Cortex of kidney (tissue), 1 donor: ENCODE measurements at places on chromosomes 1 and 21.

GRCh38 chr1:208170252-208170651 is 73.9 kb downstream of the PLXNA2 start:
- no peak for DNase-seq

GRCh38 chr1:151705753-151706463 is 10.7 kb downstream of the CELF3 start:
- DNase-seq: no peak

DNA sequence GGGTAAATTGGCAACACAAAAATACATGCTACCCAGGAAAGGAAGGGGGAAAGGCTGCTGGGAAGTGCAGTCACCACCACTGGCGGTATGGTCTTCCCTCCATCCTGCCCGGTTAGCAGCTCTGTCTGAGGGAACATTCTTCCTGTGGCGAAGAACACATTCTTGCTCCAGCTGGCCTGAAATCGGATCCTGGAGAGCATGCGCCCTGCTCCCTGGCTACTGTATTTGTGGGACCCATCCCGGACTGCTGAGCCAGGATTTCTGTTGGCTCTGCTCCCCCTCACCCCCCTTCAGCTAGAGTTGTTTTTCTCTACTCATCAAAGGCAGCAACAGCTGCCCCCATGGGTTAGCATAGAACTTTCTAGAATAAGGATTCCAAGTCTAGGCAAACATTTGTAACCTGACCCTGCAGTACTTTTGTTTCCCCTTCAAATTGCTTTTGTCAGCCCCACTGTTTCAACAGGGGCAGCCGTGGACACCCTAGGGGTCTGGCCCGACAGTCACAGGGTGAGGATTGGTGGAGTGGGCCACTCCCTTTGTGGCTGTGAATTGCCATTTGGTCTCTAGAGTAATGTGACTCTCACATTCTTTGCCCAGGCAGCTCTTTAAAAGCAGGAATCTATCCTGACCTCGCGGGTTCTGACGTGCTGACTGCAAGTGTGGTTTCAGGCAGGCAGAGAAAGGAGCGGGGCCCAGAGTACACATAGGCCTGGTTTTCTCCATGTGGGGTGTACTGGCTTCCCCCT is 157.7 kb downstream of the TOMM20 start:
- no peak for DNase-seq

DNA sequence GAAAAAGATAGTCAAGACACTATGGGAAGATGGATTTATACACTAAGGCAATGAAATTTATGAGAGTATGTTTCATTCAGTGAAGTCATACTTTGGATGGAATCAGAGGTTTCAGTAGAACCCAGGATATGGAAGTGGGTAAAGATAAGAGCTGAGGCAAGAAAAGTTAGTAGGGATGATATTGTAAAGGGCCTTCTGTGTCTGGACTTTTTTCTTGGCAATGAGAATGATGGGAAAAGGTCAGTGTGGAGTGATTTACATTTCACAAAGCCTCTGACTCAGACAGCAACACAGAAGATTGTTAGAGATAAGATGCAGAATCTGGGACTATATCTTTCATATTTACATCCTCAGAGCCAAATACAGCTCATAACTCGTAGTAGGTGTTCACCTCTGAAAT is 32.1 kb downstream of the SH3BGR start:
- no peak for DNase-seq

DNA sequence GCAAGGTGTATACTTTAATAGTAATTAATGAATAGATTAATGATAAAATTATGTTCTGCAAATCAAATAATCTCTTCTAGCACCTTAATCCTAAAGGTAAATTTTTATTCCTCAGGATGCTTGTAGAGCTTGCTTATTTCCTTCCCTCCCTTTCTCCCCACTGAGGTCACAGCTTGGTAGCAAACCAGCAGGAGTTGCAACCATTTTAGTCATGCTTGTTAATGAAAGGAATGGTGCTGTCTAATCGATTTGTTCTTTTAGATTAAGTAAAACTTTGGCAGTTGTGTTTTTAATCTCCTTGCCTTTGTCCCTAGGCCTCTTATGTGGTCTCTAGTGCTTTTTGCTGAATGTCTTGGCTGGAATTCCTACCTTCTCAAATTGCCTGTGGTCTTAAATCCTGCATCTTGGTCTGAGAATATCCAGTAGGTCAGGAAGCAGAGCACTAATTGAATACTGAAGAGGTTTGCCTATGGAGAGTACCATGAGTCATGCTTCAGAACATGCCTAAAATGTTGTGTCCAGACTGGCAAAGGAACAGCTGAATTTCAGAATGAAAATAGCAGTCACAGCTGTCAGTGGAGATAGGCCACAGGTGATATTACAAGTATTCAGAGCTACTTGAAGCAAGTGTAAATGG is 36.3 kb upstream of the RWDD3 start:
- no peak for DNase-seq

GRCh38 chr1:79079770-79080169 is 73.2 kb upstream of the ADGRL4 start:
- no peak for DNase-seq

GRCh38 chr1:230669543-230669942 is 27.3 kb downstream of the COG2 start:
- no peak for DNase-seq

DNA sequence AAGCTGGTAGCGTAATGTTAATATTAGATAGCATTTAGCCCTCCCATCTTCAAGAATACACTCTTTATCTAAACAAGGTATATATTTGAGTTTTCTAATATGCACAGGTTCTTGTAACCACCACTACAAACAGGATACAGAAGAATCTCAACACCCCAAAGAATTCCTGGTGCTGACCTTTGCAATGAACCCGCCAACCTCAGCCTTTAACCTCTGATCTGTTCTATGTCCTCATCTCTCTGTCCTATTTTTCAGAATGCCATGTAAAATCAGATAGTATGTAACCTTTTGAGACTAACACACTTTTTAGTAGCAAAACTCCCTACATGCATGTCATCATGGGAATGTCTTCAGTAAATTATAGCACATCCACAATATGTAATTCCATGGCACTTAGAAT is 71.1 kb downstream of the LRRC8C start:
- no peak for DNase-seq

GRCh38 chr1:5740865-5741860 is 251.1 kb downstream of the NPHP4 start:
- DNase-seq: no peak

- DNase-seq: no peak
Measured at GRCh38 chr1:181451661-181452230, 31.6 kb upstream of the CACNA1E start.

DNA sequence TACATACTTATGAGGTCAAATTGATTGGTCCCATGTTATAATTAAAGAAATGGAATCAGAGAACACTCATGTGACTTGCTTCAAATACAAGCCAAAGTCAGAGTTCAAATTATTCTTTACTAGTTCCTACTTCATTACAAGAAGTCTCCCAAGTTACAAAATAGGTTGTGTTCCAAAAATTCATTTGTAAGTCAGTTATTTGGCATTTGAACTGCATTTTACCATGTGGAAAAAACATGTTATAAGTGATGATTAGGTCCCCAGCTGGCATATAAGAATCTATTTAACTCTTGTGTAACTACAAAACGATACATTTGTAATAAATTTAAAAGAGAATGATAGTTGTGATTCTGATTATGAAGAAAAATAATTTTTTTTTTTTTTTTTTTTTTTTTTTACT is 124.1 kb downstream of the DISP1 start:
- no peak for DNase-seq

GRCh38 chr21:46112725-46113215 is 14.9 kb downstream of the COL6A2 start:
- no peak for DNase-seq

- no peak for DNase-seq
Measured at GRCh38 chr1:26287033-26287711, 7.3 kb downstream of the SH3BGRL3 start.

DNA sequence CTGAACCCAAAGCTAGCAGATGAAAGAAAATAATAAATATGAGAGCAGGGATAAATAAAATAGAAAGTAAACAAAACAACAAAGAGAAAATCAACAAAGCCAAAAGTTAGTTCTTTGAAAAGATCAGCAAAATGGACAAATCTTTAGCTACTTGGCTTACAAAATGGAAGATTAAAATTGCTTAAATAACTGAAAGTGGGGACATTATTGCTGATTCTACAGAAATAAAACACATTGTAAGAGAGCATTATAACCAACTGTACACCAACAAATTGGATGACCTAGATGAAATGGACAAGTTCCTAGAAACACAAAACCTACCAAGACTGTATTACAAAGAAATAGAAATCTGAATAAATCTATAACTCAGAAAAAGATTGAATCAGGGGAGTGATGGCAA is 238.3 kb upstream of the C1orf87 start:
- no peak for DNase-seq

DNA sequence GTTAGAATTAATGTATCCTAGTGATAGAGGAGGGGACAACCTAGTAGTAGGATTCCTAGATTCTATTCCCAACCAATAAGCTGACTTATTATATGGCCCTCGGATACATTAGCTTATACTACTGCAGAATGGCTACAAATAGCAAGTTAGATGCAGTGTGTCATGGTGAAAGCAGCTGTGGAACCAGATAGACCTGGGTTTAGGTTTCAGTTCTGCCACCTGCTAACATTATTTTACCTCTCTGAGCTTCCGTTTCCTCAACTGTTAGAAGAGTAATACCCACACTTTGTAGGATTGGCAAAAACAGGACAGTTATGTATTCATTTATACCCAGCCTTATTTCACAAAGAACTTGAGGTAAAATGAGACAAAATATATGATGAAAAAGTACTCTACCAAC is 21.6 kb upstream of the MAGOH start:
- no peak for DNase-seq

GRCh38 chr21:25999921-26000582 is 170.5 kb downstream of the APP start:
- no peak for DNase-seq

DNA sequence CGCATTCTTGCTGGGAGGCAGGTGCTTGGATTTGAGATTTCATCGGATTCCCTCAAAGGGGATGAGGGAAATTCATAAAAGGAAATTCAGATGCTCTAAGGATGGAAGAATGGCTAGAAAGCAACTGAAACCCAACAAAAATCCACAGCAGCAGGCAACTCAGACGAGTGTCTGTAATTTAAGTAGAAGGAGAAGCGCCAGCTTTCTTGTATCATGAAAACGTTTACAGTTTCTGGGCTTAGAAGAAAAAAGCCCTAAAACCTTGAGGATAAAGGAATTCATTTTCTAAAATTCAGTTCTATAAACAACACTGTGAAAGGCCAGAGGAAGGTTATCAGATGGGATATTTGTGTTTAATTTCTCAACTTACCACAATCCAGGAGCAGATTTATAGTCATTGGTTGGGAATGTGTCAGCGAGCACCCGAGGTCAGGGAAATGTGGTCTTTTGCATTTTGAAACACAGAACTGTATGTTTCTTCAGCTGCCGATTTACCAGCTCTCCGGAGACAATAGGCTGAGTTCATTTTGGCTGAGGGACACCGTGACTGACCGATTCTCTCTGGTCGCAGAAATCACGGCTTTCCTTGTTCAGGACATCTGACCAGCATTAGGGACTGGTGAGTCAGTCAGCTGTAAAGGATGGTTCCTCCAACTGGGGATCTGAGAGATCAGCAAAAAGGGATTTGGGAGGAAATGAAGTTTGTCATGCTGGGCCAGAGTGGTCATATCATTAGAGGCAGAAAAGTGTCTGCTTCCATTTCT is 111.6 kb upstream of the ERRFI1 start:
- no peak for DNase-seq

DNA sequence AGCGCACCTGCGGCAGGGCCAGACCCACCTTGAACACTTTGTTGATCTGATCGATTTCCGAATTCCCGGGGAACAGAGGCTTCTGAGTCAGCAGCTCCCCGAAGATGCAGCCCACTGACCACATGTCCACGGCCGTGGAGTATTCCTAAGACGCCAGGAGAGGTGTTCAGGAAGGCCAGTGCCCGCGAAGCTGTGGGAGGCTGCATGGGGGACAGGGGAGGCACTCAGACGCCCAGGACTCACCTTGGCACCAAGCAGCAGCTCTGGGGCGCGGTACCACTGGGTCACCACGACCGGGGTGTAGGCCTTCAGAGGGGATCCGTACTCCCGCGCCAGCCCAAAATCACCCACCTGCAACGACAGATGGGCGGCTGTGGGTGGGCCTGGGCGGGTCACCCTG is 11.2 kb upstream of the SLC35E2B start:
- DNase-seq: no peak

GRCh38 chr1:31581821-31582810 is 5.8 kb downstream of the TINAGL1 start:
- DNase-seq: no peak

- no peak for DNase-seq
Measured at GRCh38 chr21:41927727-41928409, 25.9 kb downstream of the C2CD2 start.

DNA sequence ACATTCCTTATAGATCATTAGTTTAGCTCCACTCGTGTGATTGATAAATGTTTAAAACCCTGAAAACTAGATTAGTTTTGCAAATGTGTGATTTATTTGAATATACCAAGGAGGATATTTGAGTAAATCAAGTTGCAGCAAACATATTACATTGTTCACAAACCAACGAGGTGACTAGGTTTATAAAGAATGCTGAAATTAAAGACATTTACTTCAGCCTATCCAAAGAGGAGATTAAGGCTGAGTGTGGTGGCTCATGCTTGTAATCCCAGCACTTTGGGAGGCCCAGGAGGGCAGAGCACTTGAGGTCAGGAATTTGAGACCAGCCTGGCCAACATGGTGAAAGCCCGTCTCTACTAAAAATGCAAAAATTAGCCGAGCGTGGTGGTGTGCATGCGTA is 34.1 kb downstream of the VTCN1 start:
- DNase-seq: no peak

GRCh38 chr21:45554477-45555175 is 12.4 kb upstream of the SLC19A1 start:
- no peak for DNase-seq

- no peak for DNase-seq
Measured at GRCh38 chr1:208227366-208227765, 16.8 kb downstream of the PLXNA2 start.

DNA sequence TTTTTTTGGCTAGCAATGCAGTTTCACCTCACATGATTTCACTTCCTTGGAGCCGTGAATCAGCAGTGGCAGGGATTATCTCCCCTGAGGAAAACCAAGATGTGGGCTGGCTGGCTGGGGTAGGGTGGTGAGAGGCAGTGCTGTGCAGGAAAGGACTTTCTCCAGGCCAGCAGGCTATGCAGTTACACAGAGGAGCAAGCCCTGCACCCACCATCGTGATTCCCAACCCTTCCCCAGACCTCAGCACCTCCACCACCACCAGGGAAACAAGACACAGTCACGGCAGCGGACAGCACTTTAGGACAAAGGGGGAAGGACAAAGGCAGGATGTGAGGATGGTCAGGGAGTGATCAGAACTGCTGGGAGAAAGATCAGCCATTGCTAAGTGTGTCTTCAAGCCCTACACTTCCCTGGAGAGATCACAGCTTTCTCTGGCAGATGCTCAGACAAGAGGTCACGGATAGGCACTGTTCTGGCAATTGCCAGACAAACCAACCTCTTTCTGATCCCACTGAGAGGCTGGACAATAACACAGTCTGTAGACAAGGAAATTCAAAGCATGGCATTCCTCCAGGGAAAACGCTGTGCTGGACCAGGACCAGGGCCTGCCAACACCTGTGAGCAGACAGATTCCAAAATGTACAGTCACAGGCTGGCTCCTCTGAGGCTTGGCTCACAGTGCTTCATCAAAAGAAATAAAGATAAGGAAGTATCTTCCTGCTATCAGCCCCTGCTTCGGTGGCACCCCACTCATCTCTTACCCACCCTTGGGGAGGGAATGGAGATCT is 509.4 kb downstream of the SMYD3 start:
- no peak for DNase-seq
